ENCODE measurements at places on chromosomes 12 and 14.

- DNase-seq: no peak
These were observed 56.0 kb downstream of the MDGA2 start for GRCh38 chr14:47619392-47619791.

DNA sequence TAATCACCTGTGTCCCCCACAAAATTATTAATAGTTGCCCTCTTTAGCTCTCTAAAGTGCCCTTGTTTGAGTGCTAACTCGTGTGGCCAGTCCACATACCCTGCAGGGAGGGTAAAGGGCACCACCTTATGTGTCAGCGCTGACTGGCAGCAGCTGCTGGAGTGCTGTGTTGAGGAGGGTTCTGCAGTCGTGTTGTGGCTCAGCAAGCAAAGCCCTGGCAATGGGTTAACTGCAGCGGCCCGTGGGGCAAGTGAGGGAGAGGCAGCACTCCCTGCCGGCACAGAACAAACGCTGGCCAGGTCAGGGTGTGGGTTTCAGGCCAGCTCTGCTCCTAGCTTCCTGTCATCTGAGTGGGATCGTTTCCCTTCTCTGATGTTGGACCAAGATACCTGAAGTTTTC, 369.8 kb downstream of the CACNA1C start:
- no peak for DNase-seq

- DNase-seq: no peak
These were observed 15.1 kb upstream of the LHX5 start for GRCh38 chr12:113486722-113487121.

GRCh38 chr14:91870001-91870400, 2.7 kb upstream of the TC2N start:
- peak; percentile 39 for DNase-seq

GRCh38 chr12:7096979-7097378, 4.7 kb upstream of the C1R start:
- DNase-seq: no peak

GRCh38 chr14:105317546-105317945, 3.0 kb downstream of the PACS2 start:
- no peak for DNase-seq
